ENCODE measurements at places on chromosomes 11 and 22.
A peak's percentile ranks its signal among the peaks of the same experiment; 100 is the strongest.

DNA sequence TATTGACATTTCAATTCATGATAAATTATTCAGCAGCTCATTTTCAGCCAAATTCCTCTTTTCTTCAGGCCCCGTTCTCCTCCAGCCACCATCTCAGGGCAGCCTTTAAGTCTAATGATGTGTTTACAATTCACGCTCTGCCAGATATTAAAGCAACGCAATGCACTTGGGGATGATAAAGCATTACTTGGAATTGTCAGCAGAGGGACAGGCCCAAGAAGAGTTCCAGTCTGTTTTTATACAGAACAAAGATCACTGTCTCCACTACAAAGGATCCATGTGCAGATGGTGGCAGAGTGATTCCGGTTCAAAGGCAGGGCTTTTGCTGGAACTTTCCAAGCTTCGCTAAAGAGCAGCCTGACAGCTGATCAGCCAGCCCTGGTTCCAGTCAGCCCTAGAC is 13.6 kb upstream of the GALNT18 start:
- no peak for DNase-seq

- DNase-seq: no peak
These were observed 203.7 kb downstream of the NELL1 start for GRCh38 chr11:20873054-20873453.

GRCh38 chr22:45208993-45209838 is 31.5 kb downstream of the KIAA0930 start:
- DNase-seq: peak; percentile 11

DNA sequence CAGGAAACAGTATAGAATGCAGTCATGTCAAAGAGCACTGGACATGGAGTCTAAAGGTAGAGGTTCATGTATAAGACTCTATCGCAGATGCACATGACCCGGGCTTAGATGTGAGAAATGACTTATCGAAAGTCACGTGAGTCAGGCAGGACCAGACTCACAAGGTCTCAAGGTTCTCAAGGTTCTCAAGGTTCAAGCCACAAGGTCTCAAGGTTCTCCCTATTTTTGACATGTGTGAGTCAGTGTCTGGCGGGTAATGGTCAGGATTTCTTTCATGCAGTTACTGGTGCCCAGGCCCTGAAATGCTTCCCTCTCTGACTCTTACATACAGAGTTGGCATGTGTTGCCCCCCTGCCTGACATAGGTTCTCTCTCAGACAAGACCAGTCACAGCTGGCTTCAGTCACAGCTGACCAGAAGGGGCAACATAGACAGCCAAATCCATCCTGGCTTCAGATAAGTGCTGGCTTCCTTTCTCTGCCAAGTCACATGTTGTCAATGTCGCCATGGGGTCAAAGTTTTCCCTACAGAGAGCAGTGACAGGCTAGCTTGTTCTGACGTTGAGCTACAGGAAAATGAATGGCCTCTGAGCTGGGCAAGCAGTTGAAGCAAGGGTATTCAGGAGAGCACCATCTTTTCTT is 10.1 kb downstream of the CSRP3 start:
- no peak for DNase-seq

DNA sequence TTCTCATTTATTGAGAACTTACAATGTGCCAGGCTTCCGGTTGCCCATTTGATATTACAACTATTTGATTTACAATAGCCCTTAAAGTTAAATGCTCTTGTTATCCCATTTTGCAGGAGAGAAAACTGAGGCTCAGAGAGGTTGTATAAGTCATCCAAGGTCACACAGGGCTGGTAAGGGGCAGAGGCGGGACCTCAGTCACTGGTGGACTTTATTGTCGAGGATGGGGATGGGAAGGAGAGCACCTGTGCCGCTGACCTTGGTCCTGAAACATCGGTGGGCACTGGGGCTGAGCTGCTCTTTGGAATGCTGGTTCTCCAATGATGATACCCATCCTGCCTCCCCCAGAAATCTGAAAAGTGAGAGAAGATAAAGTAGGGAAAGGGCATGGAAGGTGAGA is 265.4 kb downstream of the MIAT start:
- no peak for DNase-seq

DNA sequence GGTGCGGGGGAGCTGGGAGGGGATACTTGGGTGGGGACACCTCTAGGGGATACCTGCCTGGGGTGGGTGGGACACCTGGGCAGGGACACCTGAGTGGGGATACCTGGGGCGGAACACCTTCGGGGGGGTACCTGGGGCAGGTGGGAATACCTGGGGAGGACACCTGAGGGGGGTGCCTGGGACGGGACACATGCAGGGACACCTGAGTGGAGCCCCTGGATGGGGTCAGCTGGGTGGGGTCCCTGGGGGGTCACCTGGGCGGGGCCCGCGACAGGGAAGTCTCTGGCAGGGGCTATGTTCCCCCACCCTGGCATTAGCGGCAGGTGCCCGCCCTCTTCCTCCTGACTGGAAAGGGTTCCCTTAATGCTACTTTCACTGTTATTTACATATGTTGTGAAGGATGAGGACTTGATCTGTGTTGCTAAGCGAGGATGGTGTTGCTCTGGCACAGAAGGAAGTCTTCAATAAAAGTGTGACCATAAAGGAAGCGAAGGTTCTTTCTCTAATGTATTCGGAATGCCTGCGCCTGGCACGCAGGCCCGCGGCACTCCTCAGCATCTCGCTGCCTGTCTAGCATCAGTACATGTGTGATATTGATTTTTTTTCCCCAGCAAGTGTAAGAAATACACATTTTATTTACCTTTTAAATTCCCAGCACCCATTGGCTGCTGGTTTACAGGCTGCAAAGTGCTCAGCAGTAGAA is 801.7 kb downstream of the BRD1 start:
- no peak for DNase-seq

DNA sequence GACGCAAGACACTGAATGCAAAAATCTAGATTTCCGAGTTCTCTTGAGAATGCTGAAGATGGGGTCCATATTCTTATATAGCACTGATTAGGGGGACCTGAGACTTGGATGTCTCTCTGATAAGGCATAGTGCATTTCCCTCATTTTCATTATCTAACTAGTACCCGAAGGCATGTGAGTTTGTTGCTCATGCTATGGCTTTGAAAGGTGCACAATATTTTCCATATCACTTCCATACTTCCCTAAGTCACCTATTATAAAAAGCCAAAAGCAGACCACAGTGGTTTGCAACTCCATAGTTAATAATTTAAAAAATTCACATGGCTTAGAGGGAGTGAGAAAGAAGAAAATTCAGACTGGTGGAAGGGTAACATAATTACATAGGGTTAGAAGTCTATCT is 1.7 kb downstream of the BTBD10 start:
- no peak for DNase-seq

DNA sequence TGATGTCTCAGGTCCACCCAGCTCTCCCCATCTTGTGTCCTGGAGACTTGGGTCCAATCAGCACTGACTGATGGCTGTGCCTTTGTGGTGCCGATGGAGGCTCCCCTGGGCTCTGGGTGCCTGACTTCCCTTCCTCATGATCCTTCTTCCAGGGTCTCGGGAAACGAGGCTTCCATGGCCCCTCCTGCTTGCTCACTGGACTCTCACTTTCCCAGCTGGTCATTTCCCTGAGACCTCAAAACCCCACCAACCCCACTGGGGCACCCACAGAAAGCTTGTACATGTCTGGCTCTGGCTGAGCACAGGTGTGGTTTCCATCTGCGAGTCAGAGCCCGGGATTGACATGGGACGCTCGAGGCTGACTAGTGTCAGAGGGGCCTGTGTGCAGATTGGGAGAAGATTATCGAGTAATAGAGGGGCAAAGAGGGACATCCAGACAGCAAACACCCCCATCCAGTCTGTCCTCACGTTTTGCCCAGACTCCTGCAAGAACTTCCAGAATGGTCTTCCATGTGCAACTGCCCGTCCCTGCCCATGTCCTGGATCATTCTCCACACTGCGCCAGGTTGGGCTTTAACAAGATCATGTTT is 15.1 kb downstream of the APOL1 start:
- no peak for DNase-seq

GRCh38 chr22:49812838-49813237 is 14.8 kb downstream of the BRD1 start:
- DNase-seq: no peak

DNA sequence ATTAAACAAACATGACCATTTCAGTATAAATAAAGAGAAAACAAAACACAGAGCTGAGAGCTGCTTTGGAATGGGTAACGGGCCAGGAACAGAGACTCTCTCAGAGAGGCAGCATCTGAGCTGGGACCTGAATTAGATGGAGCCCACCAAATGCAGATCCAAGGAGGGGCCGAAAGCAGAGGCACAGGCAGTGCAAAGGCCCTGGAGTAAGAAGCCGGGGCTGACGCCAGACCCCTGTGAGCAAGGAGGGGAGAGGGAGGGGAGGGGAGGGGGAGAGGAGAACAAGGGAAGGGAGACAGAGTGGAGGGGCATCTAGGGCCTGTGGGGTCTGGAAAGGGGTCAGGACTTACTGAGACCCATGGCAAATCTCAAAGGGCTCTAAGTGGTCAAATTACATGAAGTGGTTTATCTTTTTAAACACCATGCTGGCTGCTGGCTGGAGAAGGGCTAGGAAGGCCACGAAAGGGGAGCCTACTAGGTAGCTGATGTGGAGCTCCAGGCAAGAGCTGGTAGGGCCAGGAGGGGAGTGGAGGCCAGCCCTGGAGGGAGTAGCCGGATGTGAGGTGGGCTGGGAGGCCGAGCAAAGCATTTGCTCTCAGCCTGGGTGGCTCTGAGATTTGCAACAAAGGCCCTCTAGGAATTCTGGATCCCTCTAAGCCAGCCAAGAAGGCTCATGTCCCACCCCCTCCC is 3.2 kb downstream of the OSBPL5 start:
- no peak for DNase-seq

DNA sequence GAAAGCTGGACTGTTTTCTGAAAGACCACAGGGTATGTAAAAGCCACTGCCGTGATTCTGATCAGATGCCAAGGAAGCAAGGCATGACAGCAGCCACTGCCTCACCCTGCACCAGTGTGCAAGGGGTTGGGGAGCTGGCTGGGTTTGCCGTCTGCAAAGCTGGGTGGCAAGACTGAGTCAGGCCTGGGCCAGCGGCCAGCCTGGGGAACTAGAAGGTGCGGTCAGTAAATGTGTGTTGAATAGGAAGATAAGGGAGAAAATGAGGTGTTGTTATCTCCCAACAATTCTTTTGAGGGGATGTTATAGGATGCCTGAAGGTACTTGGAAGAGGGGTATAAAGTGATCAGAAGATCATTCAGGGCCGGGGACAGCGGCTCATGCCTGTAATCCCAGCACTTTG is 8.0 kb downstream of the VSTM5 start:
- no peak for DNase-seq

GRCh38 chr11:100774132-100774531 is 87.0 kb downstream of the ARHGAP42 start:
- DNase-seq: no peak

GRCh38 chr11:11822946-11823345 is 18.8 kb upstream of the USP47 start:
- DNase-seq: no peak

- no peak for DNase-seq
These were observed 63.1 kb downstream of the PRSS23 start for GRCh38 chr11:86863476-86863875.

DNA sequence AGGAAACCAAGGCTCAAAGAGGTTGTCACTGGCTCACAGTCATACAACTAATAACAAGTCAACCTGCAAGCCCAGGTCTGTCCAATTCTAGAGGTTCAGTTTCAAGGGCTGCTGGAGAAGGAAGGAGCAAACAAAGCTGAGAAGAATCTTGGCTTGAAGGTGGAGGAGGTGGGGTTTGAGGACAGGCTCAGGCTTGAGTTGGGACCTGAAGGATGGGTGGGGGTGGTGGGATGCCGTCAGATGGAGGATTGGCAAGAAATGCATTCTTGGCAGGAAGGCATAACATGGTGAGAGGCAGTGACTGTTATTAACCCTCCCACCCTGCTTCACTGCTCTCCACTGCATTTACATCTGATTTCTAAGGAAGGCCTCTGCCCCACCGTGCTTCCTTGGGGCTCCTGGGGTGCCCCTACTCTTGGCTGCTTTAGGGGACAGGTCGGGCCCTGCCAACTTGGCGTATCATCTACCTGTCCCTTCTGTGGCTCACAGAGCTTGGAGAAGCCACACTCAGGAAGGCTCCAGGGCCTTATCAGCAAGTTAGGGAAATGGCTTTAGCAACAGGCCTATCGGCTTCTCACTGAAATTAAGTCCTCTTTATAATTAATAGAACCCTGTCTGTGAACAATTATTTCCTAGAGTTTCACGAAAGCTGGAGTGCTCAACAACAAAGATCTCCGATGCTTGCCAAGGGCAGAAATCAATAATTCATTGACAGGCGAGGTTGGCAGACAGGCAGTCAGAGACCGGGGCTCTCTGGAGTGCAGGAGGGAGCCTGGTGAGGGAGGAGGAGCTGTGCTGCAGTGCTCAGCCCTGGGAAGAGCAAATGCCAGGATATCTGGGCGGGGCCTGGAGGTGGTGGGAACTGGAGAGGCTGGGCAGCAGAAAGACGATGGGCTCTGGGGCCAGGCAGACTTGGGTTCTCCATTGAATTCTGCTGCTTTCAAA is 84.9 kb upstream of the NARS2 start:
- DNase-seq: no peak

DNA sequence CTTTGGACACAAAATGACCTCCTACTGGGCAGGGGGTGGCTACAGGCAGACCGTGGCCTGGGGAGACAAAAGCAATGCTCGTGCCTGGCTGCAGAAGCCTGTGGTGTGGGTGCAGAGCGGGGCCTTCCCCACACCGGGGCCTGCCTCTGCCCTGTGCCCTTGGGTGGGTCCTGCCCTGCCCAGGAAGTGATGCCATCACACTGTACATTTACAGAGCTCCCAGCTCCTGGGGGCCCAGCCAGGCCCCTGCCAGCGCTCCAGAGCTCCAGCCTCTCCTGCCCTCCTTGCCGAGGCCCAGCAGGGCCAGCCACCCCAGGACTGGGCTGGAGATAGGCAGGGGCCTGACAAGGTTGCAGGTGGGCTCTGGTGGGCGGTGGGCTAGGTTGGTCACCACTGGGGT is 40.1 kb downstream of the MUC5B start:
- no peak for DNase-seq

GRCh38 chr11:7332451-7332850 is 80.7 kb downstream of the SYT9 start:
- DNase-seq: no peak

DNA sequence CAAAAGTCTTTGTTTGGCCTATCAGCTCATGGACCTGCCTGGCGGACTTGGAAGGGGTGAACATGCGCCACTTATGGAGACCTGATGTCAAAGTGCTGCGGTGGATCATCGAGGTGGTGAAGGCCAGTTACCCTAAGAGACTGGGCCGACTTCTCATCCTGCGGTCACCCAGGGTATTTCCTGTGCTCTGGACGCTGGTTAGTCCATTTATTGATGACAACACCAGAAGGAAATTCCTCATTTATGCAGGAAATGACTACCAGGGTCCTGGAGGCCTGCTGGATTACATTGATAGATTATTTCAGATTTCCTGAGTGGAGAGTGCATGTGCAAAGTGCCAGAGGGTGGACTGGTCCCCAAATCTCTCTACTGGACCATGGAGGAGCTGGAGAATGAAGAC is 17.9 kb downstream of the ALKBH3 start:
- no peak for DNase-seq

Measured in stimulated activated CD4-positive, alpha-beta T cell treated with anti-CD3 and anti-CD28 coated beads, Interleukin-15, amount 100 ng/mL, for 1 hour (primary cell).